HFF-Myc (cell line): ENCODE measurements at places on chromosomes 12 and 14.
A peak's percentile ranks its signal among the peaks of the same experiment; 100 is the strongest.

GRCh38 chr14:93153121-93153520 lies 31.6 kb downstream of the MOAP1 start:
- DNase-seq: no peak

GRCh38 chr12:104486943-104487819 lies 30.4 kb downstream of the CHST11 start:
- no peak for DNase-seq

- no peak for DNase-seq
Observed at GRCh38 chr14:101367421-101368261, 193.7 kb upstream of the DIO3 start.

GRCh38 chr14:29822430-29822709 lies 105.3 kb downstream of the PRKD1 start:
- no peak for DNase-seq

DNA sequence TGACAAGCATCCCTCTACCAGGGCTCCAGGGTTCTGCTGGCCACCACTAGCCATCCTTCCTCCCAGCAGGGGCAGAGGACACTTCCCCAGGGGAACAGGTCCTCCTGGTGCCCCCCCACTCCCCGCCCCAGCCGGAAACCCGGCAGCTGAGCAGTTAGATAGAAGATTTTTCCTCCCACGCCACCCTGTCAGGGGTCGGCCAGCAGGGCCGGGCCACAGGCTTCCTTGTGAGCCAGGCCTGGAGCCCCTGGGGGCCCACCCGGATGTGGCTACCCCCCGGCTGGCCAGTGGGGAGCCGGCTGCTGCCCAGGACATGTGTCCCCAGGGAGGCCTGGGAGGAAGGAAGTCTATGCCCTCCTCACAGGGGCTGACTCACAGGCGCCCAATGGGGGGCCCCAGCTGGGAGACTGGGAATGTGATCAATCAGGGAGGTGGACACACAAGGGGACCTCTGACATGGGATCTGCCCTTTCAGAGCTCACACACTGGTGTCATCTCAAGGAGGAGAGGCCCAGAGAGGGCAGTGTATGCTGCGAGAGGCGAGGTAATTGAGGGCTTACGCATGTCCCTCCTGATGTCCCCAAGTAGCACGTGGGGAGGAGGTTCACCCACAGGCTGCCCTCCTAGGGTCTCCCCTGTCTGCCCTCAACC lies 4.2 kb downstream of the SH2B3 start:
- DNase-seq: no peak

GRCh38 chr12:80040075-80040738 lies 59.1 kb upstream of the OTOGL start:
- no peak for DNase-seq

- no peak for DNase-seq
Observed at GRCh38 chr14:20618271-20618749, 23.2 kb downstream of the OR6S1 start.

DNA sequence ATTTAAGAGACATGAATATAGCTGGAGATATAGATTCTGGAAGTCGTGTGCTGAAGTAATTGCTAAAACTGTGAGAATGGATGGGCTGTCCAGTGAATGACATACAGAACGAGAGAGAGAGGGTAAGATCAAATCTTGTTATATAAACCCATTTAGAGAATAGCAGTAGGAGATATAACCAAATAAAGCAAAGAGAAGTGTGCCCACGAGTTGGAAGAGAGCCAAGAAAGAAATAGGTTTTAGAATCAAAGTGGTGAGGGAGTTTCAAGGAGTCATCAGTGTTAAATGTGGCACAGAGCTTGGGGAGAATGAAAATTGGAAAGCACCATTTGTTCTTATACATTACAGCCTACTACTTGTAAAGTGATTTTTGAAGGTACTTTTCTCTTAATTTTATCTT lies 19.2 kb downstream of the TOGARAM1 start:
- DNase-seq: no peak

DNA sequence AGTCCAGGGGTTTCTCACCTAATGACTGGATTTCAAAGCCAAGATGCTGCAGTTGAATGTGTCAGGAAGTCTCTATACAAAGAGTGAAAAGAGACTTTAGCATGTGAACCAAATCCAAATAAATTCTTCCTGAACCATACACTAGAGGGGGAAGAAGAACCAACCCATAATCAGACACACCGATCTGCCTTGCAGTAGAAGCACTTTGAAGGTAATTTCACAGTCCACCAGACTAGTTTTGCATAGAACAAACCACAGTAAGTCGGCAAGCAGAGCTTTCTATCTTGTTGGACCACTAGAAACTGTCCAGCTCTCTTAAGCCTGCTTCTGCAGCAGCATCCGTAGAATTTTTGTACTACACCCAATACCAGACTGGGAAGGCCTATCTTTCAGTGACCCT lies 39.3 kb downstream of the FIGNL2 start:
- no peak for DNase-seq

DNA sequence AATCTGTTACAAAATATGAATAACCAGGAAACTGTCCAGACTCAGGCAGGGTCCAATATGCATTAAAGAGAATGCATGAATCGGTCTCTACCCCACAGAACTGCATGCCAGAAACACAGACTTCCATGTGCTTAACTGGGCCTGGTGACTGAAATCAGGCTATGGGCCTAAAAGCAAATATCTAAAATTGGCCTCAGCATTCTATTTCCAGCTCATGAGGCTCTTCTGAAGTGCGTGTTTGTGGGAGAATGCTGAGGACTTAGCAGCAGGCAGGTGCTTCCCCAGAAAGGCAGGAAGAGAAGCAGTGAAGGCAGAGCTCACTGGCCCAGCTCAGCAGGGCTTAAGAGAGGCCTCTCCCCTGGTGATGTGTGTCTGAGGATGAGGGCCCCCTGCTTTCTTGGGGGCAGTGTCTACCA lies 48.5 kb downstream of the ADGRD1 start:
- no peak for DNase-seq

DNA sequence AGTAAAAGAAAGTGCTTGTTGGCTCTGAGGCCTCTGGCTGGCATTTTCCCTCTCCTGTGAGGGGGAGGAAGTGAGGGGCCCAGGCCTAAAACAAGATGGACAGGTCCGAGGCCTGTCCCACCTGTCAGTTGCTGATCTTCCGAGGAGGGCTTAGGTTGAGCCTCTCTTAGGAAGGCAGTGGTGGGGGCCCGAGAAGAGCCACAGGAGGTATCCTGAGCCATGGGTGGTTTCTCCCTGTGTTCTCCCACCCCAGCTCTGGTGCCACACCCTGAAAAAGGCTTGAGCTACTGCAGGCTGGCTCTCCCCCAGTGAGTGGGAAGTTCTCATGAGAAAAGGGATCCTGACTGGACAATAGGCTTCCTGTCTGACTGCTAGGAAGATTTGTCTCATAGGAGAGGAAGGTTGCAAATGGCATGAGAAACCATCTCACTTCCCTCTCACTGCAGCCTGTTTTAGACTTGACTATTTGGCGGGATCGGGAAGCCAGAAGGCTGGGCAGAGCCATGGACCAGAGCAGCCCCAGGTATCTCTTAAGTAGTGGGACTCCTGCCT lies 72.1 kb upstream of the SRSF5 start:
- DNase-seq: no peak

GRCh38 chr14:94115631-94116030 lies 5.1 kb downstream of the IFI27 start:
- no peak for DNase-seq

DNA sequence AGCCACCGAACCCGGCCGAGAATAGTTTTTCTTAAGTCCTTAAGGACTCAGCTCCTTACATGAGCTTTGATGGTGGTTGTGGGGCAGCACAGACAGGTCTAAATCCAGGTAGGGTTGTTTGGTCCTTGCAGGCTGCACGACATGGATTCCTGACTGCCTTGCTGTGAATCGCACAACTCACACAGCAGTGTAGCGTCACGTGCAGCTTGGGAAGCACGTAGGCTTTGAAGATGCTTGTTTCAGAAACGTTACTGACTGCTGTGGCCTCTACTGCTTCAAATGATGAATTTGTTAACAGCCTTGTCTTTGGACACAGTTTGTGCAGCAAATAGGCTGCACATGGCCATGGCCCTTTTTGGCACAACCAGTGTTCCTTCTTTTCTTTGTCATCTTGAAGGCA lies 29.9 kb downstream of the ZBTB42 start:
- no peak for DNase-seq

DNA sequence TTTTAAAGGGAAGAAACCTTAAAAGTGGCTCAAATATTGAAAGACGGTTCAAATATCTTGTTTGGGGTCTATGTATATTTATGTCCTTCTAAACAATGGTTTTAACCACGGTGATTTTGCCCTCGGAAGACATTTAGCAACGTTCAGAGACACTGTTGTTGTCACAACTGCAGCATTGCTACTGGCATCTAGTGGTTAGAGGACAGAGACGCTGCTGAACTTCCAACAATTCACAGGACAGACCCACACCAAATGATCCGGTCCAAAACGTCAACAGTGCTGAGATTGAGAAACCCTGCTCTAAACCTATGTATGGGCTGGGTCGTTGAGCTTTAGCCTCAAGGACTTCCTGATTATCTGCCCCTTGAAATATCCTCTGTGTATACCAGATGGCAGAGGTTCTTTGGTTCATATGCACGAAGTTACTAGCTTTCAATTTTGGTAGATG lies 1.7 kb downstream of the ANGEL1 start:
- DNase-seq: no peak

DNA sequence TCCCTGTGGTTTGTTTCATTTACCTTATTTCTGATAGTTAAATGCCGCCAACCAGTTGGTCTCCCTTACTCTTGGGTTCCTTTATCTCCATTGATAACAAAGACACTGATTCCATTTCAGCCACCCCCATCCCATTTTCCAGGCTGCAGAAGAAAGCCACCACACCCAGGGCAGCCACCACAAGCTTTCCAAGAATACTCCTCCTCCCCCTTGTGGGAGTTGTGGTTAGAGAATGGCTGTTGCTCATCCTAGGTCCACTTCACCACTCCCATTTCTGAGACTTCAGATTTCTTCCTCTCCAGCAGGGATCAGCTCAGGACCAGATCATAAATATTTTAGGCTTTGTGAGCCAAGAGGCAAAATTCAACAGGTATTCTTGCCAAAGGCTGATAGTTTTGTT lies 73.9 kb downstream of the ANO4 start:
- no peak for DNase-seq

- peak; percentile 40 for DNase-seq
Observed at GRCh38 chr12:20492251-20492760, 124.0 kb downstream of the PDE3A start.

GRCh38 chr14:50400461-50400860 lies 3.8 kb upstream of the CDKL1 start:
- DNase-seq: no peak

DNA sequence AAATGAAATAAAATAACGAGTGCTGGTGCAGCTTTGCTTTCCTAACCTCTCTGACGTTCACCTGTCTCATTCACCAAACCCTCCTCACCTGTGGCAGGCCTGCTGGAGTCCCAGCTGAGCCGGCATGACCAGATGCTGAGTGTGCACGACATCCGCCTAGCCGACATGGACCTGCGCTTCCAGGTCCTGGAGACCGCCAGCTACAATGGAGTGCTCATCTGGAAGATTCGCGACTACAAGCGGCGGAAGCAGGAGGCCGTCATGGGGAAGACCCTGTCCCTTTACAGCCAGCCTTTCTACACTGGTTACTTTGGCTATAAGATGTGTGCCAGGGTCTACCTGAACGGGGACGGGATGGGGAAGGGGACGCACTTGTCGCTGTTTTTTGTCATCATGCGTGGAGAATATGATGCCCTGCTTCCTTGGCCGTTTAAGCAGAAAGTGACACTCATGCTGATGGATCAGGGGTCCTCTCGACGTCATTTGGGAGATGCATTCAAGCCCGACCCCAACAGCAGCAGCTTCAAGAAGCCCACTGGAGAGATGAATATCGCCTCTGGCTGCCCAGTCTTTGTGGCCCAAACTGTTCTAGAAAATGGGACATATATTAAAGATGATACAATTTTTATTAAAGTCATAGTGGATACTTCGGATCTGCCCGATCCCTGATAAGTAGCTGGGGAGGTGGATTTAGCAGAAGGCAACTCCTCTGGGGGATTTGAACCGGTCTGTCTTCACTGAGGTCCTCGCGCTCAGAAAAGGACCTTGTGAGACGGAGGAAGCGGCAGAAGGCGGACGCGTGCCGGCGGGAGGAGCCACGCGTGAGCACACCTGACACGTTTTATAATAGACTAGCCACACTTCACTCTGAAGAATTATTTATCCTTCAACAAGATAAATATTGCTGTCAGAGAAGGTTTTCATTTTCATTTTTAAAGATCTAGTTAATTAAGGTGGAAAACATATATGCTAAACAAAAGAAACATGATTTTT lies 17.1 kb upstream of the AMN start:
- DNase-seq: no peak

DNA sequence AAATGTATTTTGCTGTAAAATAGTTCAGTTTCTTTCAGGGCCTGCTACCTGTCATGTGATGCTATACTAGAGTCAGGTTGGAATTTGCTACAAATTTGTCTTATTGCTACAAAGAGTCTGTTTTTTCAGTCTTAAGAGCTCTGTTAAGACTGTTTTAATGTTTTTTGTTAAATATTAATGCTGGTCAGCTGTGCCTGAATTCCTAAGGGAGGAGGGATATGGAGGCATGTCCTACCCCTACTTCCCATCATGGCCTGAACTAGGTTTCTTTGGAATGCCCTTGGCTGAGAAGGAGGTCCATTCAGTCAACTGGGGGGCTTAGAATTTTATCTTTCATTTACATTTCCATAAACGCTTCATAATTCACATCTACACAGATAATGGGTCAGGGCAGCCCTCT lies 30.0 kb downstream of the IQSEC3 start:
- no peak for DNase-seq

GRCh38 chr14:105411017-105411941 lies 8.3 kb upstream of the MTA1 start:
- DNase-seq: no peak

- DNase-seq: no peak
Observed at GRCh38 chr14:61608245-61609165, 86.8 kb upstream of the HIF1A start.

- no peak for DNase-seq
Observed at GRCh38 chr12:109329686-109330085, 18.0 kb upstream of the MYO1H start.

GRCh38 chr12:100824476-100824875 lies 29.9 kb downstream of the ANO4 start:
- DNase-seq: no peak

- DNase-seq: no peak
Observed at GRCh38 chr12:74906224-74906623, 303.4 kb downstream of the KCNC2 start.

DNA sequence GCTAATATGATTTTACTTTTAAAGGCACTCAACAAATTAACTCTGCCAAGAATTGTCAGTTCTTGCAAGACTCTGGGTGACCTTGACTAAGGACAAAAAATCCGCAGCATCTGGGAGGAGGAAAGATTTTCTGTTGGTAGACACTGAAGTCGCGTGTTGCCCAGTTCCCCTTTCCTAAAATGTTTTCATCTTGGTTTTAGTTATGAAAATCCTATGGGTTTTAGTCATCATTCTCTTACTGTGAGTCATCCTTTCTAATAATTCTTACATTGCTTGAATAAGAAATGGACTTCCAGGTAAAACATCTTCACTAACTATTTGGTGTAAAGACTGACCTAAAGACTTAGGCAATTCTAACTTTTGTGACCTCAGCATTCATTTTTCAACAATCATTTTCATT lies 9.1 kb downstream of the GSG1 start:
- DNase-seq: no peak
